ENCODE measurements at places on chromosomes 2 and 18. TPM values are rescaled to one million over a fixed set of nuclear protein-coding genes. Genes with fewer than 3 reads are reported as not detected.

The SLC14A1 gene
- total RNA-seq = 5.9 TPM

- no peak for DNase-seq
Measured at GRCh38 chr2:179234658-179235240, 29.9 kb downstream of the SESTD1 start.

GRCh38 chr2:15795426-15795825 is 144.9 kb upstream of the MYCN start:
- DNase-seq = no peak

DNA sequence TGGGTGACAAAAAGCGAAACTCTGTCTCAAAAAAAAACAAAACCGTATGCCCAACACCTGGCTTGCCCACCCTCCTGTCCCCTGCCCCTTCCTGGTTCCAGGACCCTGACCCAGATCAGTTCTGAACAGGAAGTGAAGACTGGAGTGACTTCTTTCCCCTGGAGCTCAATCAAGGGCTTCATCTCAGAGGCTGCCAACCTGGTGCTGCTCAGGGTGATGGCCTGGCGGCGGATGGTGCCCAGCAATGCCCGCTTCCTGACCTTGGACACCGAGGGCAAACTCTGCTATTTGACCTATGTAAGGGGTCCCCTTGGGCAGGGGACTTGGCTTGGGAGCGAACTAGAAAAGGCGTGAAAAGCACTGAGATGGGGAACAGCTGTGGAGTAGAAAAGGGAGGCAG is 5.9 kb downstream of the CATIP start:
- DNase-seq = no peak

The TUBA3E gene
- not detected for total RNA-seq

DNA sequence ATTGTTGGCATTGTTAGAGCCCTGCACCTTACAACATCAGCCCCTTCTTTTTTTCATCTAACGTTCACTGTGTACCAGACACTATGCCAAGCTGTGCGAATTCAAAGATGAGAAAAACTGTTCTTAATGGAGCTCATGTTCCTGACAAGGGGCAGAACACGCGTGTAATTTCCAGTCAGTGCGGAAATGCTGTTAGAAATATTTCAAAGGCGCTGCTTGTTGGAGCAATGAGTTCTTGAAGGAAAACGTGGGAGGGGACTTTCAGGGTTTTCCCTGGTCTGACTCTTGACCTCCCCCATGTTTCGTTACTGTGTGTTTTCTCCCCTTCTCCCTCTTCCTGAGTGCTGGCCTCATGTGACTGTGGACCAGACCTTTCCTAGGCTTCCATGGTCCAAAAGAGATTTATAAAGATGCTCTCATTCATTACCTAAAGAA is 1.5 kb downstream of the MTHFD2 start:
- DNase-seq = peak; percentile 38

DNA sequence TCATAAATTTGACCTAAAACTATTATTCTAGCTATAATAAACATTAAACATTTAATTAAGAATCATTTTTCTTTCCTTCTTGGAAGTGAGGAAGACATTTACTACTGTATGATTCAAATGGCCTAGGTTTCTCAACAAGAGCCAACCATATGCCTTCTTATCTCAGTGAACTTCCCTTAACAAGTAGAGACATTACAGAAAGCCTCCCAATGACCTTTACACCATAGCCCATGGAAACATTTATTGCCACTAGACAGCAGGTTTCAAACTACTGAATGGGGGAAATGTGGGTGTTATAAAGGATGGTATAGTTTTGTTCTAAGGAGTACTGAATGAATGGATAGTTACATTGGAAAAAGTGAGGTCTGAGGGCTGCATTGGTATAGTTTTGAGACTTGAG is 349.4 kb upstream of the SPRED2 start:
- DNase-seq = no peak

DNA sequence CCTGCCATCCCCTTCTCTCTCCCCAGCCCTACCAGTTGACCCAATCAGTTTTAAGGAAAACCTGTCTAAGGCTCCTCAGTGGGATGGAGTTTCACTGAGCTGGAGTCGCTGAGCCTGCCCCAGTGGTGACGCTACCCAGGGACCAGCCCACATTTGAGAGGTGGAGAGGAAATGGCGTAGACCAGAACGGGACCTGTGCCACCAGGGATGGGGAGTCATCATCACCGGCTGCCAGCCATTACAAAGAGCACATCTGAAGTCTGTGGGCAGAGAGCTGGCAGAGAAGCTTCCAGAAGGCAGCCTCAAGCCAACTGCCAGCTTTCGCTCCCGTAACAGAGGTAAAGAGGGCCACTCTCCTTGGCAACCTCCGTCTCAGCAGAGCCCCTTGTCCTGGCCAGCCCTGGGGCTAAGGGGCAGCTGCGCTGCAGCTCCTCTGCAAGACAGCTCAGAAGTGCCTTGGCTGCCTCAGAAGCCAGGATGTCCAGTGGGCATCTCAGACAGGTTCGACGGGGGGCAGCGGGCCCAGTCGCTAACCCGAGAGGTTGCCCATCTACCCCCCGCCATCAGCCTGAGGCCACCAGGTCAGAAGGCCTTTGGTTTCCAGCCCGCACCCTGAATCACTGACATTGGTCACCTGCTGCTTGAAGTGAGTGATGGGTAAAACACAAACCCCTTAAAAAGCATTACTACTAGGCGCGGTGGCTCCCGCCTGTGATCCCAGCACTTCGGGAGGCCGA is 15.4 kb downstream of the SDC1 start:
- DNase-seq = no peak

The RGPD3 gene
- total RNA-seq = 0.03 TPM

DNA sequence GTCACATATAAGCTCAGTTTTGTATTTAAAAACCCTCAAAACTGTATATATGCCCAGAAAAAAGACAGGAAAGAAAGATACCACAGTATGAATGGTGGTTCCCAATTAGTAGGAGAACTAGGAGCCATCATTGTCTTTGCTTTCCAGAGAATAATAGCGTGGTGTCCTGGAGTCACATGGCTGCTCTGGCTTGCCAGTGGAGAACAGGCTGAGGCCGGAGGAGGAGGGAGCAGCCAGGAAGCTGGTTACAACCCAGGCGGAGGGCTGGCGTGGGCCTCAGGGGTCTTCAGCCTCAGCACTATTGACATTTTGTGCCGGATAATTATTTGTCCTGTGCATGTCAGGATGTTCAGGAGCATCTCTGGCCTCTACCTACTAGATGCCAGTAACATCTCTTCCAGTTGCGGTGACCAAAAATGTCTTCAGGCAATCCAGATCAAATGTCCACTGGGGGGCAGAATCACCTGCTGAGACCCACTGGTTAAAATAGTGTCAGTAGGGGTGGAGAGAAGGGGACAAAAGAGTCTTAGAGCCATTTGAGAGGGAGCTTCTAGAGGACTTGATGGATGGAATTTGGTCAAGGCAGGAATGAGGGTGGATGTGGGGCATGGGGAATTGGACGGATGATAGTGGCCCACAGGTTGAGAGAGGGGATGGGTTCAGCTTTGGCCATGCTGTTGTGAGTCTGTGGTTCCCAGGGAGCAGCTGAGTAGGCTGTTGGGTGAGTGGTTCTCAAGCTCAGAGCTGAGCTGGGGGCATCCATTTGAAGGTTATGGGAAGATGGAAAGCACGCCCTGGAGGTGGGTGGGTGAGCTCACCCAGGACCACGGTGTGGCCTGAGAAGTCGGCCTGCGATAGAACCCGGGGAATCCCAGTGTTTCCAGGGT is 144.9 kb downstream of the AGAP1 start:
- DNase-seq = peak; percentile 18

DNA sequence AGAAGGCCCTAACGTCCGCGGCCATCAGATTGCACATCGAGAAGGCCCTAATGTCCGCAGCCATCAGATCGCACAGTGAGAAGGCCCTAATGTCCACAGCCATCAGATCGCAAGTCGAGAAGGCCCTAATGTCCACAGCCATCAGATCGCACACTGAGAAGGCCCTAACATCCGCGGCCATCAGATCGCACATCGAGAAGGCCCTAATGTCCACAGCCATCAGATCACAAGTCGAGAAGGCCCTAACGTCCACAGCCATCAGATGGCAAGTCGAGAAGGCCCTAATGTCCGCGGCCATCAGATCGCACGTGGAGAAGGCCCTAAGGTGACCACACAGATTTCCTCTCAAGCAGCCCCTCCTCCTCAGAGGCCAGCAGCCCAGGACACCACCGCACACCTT is 193.2 kb upstream of the PXDN start:
- no peak for DNase-seq

- DNase-seq = no peak
Measured at GRCh38 chr2:207341112-207341750, 175.5 kb upstream of the KLF7 start.

GRCh38 chr2:53785366-53785765 is 1.4 kb downstream of the ASB3 start:
- DNase-seq = no peak

- no peak for DNase-seq
Measured at GRCh38 chr18:73742957-73743356, 404.7 kb downstream of the FBXO15 start.

- DNase-seq = no peak
Measured at GRCh38 chr2:144501118-144501517, 18.8 kb downstream of the ZEB2 start.

DNA sequence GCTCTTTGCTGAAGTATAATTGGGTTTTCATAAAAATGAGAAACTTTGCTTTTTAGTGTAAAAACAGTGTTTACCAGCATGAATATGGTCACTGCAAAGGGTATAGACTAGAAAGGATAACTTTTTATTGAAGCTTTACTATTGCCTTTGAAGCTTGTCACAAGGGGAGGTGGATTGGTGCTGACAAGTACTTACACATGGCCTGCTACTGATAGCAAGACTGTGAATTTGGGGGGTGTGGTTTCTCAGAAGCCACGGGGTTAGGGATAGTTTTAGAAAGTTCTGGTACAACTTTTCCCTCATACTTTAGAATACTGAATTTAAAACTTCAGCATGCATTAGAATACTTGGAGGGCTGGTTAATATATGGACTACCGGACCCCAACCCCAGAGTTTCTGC is 294.1 kb downstream of the SOCS6 start:
- no peak for DNase-seq

The SCTR gene
- total RNA-seq = not detected

GRCh38 chr2:227221120-227221519 is 56.7 kb downstream of the COL4A3 start:
- no peak for DNase-seq

The RNU2-63P gene
- not detected for total RNA-seq

The IMPA2 gene
- 89.2 TPM for total RNA-seq

GRCh38 chr2:126887506-126887905 is 11.2 kb upstream of the TEX51 start:
- no peak for DNase-seq

The CDCA7 gene
- 55.4 TPM for total RNA-seq

DNA sequence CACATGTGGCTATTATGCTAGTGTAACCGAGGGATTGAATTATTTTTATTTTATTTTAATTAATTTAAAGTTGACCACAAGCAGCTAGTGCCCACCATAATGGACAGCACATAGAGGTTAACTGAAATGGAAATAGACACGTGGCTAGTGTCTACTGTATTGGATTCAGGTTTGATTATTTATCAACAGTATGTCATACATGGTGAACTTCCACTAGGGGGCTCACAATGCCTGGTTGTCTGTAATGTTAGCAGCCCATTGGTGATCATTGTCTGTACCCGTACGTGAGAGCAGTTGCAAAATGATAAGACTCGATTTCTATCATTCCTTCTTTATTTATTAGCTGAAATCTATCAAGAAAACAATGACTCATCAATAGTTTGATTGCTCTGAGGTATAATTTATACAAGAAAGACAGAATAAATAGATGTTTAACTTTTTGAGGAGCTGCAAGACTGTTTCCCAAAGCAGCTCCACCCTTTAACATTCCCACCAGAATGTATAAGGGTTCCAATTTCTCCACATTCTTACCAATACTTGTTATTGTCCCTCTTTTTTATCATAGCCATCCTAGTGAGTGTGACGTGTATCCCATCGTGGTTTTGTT is 76.5 kb downstream of the CYBRD1 start:
- DNase-seq = peak; percentile 73

The UPP2 gene
- not detected for total RNA-seq

DNA sequence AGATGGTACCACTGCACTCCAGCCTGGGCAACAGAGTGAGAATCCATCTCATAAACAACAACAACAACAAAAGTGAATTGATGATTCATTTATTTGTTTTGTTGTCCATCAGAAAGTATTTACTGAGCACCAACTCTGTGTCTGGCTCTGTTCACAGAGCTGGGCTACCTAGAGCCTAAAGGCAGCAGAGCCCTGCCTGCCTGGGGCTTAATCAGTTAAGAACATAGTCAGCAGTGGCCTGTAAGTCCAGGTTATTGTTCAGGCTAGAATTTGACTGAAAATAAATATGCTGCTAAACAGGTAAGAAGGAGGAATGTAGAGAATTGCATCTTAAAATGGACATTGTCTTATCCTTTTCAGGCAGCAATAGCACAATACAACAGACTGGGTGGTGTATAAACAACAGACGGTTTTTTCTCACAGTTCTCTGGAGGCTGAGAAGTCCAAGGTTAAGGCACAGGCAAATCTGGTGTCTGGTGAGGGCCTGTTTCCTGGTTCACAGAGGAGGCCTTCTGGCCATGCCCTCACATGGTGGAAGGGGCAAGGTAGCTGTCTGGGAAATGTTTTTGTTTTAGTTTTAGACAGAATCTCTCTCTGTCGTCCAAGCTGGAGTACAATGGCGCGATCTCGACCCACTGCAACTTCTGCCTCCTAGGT is 22.2 kb upstream of the ARL4C start:
- DNase-seq = no peak

GRCh38 chr2:63789338-63790020 is 52.2 kb upstream of the UGP2 start:
- DNase-seq = no peak
